Choroid plexus epithelial cell (primary cell): ENCODE measurements at places on chromosomes 6 and 20.

DNA sequence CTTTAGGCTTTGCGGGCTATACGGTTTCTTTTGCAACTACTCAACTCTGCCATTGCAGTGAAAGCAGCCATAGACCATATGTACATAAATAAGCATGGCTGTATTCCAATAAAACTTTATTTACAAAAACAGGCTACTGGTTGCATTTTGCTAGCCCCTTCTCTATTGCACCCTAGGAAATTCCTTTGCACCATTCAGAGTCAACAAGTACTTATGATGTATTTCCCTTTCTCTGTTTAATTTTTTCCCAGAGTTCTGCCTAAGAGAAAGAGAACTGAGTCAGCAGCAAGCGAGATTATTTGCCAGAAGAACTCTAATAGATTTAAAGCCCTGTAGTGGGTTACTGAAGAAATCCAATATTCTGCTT lies 33.8 kb downstream of the ADGRF1 start:
- DNase-seq: no peak

DNA sequence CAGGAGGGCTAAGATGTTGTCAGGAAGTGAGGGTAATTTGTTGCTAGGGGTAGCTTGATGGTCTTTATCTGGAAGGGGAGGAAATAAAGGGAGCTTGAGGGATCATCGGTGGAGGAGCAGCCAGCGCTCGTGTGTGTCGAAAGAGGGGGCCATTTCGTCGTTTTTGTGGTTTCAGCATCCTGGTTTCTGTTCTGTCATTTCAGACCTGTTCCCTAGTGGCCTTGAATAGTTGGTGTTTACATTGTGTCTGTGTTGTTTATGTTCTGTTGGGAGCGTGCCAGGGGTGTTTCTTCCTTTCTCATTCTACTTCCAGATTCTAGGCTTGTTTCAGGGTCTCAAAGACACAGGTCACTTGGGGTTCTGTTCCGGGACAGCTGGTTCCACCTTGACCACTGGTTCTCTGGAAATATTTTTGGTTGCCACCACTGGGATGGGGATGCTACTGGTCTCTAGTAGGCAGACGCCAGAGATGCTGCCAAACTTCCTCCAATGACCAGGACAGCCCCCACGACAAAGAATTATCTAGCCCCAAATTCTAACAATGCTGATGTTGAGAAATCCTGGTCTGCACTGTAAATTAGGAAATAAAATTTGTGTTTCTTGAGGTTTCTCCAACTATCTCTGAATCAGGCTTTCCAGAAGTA lies 113.9 kb upstream of the NAA20 start:
- peak; percentile 78 for DNase-seq

- no peak for DNase-seq
Observed at GRCh38 chr6:70391492-70391891, 21.8 kb upstream of the FAM135A start.

DNA sequence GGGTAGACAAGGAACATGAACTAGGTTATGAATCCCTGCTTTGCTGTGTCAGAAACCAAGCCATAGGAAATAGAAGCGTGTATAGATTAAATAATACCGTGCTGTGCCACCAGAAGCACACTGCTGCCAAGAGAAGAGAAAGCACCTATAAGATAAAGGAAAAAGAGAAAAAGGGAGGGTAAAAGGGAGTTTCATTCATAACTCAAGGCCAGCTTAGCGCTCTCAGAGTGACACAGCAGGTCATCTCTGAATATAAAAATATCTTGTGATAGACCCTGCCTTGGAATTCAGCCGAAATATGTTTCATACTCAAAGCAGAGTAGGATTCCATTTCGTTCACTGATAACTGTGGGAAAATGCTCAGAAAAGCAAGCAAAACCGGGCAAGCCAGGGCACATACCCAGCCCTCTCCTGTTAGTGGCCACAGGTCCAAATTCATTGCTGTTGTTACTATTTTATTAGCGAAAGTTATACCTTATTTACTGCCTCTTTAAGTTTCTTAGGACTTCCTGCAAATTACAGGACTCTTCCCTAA lies 8.7 kb downstream of the JAG1 start:
- peak; percentile 68 for DNase-seq

DNA sequence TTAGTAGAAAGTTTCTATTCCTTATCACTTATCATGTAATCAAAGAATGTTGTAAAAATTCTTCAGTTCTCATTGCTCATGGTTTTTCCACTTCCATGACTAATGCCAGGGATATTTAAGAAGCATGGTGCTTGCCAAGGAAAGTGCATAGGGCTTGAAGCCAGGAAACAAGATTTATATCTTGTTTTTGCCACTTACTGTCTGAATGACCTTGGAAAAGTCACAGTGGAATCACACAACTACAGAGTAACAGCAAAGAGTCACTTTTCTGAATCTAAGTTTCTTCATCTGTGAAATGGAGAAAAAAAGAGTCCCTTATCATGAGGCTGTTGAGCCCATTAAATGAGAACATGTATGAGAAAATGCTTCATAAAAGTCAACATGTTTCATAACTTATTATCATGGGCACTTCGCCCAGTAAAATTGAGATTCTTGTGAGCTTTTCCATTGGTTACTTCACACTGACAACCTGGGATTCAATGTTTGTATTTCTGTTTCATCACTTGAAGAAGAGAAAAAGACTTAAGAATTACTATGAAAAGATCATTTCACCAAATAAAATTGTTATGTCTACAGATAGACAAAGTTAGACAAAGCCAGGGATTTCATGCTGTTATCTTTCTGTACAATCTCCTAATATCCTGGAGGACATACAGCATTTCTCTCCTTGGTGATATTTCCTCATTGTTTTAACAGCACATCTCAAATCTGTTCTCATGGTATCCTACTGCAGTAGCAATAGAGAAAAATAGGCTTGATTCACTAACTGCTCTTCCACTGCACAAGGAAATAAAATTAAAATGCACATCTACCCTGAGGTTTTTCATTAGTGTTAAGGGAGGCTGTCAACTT lies 7.6 kb upstream of the BMP5 start:
- peak; percentile 92 for DNase-seq

DNA sequence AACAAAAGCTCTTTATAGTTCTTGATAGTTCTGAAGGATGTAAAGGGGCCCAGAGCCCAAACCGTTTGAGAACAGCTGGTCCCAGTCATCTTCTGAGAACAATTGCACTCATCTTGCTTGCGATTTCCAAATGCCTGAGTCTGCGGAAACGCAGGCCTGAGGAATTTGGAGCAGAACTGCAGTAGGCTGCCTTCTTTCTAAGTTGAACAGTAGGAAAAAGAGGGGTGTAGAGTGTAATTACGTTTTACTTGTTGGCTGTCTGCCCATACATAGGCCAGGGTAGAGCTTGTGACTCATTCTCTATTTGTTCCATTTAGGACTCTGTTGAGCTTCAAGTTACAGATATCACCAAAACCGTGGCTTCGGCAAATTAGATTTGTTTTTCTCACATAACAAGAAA lies 42.0 kb upstream of the KIF16B start:
- DNase-seq: peak; percentile 94

DNA sequence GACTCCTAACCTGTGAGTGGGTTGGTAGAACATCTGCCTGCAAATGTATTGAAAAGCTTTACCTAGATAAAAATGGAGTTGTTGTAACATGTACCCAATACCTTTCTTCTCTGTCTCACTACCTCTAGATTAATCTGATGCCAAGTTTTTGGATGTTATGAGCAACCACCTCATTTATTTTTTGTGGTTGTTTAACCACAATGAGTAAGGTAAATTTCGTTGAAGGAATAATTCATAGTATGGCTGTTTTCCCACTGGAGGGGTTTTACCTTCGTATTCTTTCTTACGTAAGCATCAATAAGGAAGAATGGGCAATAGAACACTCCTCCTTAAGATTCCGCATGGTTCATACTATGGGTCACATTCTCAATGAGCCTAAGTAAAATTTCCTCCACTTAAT lies 165.4 kb downstream of the CDH26 start:
- DNase-seq: no peak

DNA sequence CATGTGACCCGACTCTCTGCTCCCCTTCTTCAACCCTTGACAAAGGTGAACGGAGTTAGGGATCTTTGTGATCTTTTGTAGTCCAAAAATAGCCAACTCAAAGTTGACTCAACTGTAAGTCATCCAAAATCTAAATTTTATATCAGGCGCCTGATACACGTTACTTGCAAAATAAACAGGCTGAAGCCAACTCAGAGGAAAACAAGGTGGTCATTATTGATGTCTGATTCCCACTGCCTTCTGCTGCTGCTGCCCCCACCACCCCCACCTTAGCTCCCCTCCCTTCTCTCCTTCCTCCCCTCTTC lies 13.2 kb upstream of the RNF8 start:
- DNase-seq: no peak

GRCh38 chr20:53419693-53420460 lies 173.8 kb downstream of the ZNF217 start:
- no peak for DNase-seq

DNA sequence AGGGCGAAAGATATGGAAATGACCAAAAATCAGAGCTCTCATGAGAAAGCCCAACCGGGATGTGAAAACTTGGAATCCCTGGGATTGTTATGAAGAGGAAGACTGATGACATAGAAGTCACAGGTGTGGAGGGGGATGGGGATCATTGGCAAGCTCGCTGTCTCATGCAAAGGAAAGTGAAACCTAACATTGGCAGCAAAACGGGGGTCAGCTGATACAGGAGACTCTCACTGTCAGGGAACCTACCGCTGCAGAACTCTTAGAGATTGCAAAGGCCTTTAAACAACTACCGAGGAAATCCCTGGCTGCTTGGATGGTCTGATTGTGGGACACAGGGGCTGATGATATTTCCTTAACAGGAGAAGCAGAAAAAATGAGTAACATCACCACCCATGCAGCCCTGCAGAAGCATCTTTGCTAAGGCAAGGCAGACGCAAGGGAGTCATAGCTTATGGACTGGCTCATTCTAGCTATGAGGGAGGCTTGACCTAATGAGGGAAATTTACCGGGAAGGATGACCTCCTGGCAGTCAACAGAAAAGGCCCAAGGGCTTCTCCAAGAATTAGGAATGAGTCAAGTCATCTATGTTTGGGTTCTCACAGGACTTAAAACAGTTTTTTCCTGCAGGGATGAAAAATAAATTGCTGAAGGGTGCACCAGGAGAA lies 7.0 kb downstream of the MUC21 start:
- no peak for DNase-seq

DNA sequence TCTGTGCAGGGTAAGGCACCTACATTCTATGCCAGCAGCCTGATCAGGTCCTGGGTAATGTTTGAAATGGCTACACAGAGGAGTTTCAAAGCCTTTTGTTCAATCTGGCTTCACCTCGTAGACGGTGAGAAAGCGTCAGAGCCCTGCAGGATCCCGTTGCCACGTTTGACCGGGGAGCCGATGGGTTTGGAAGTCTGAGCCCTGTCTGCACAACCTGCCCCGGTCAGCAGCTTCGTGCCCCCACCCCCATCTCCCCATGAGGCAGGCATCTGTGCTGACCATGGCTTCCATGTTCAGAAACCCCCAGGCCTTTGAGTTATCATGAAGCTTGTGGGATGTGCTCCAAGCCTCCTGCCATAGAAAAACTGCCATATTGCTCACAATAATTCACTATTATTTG lies 63.9 kb downstream of the PTPN1 start:
- no peak for DNase-seq

DNA sequence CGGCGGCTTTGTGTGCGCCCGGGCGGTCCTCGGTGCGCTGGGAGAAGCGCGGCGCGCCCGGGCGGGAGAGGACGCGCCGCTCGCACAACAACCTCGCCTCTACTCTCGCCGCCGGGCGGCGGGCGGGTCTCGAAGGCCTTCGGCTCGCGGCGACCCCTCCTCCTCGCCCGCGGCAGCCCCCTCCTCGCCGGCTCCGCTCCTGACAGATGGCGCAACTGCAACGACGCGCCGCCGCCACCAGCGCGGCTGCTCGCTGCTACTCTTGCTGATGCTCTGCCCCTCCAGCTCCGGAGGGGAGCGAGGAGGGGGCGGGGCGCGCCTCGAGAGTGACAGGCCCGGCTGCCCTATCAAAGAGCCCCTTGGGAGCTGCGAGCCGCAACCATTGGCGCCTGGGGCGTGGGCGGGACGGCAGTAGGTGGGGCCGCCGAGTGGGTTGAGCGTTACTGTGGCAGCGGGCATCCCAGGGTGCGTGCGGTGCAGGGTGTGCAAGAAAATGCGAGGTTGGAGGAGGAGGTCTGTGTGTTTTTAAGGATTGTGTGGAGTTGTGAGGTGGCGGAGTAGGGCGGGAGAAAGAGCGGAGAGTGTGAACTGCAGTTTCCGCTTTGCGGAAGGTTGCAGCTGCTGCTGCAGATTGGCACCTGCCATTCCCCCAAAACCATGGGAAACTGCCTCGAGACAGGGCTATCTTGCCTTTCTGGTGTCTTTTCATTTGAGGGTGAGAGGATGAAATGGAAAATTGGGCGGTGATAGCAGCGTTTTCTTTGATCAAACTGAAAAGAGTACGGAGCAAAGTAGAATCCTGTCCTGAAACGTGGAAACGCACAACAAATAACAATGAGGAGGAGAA lies at the start of gene FYN:
FYN (minus strand) TSS at position 275 of the 847 bp plus-strand sequence. CDS start 153,401 bp downstream, outside the sequence.
- DNase-seq: peak; percentile 97

GRCh38 chr6:131724114-131724513 lies 13.3 kb upstream of the CTAGE9 start:
- no peak for DNase-seq

DNA sequence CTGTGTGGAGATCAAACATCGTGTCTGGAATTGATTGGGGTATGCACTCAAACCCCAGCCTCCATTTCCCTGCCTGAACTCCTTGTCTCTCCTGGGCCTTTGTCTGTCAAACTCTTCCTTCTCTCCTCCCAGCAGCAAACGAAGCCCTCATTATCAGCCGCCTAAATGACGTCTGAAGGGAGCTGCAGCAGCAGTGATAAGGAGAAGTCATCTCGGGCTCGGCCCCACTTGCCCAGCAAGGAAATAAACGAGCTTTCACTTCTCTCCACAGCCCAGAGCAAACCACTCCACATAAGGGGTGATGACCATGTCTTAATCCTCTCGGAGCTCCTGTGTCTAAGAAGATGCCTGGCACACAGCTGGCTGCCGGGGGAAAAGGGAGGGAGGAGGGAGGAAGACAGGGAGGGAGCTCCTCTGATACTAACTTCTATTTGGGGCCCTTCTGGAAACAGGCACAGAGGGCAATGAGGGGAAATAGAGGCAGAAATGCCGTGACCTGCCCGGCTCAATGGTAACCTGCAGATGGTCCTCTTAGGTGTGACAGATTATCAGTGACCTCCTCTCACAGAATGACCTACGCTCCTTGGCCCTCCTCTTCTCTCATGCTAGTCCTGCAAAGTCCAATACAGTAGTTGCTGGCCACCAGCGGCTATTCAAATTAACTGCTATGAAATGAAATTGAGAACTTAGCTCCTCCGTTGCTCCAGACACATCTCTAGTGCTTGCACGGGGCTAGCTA lies 100.4 kb downstream of the PXDC1 start:
- DNase-seq: no peak

DNA sequence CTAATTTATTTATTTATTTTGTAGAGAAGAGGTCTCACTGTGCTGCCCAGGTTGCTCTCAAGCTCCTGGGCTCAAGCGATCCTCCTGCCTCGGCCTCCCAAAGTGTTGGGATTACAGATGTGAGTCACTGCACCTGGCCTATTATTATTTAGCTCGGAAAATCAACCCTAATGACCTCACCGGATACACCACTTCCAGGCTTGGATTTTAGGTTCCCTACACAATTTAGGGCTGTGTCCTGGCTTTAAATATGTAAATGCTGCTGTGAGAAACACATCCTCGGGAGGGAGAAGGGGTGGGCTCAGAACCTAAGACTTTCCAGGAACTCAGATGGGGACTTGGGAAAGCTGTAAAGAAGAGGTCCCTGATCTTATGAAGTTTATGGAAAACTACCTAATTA lies 51.0 kb upstream of the SLC32A1 start:
- DNase-seq: no peak
